ENCODE measurements at places on chromosomes 5 and 9.
A peak's percentile ranks its signal among the peaks of the same experiment; 100 is the strongest.

GRCh38 chr9:114058688-114059046 lies 19.4 kb downstream of the AMBP start:
- no peak for DNase-seq

DNA sequence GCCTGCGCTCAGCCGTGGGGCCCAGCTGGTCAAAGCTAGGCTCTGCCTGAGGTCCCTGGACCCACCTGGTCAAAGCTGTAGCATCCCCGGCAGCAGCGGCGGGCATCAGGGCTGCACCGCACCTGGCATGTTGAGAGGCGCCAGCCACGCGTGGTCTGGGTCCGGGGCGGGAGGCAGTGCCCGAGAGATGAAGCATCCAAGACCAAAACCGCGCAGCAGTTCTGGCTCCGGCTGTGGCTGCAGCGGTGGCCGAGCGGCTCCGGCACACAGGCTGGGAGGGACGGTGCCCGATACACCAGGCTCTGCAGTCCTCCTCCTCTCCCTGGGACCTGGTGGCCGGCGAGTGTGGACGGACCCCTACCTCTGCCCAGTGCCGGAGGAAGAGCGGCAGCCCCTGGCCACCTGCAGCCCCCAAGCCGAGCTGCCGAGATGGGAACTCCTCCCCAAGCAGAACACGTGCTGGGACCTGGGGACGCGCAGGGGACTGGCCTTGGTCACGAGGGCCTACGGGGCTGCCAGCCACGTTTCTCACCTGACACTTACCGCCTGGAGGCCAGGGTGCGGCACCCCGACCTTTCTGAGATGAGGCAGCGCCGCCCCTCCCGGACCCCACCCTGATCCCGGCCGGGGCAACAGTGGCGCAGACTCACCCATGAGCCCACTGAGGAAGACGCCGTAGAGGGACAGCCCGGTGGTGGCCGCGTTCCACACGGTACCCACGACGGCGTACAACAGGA lies 33.0 kb downstream of the SLC9A3 start:
- DNase-seq: no peak

DNA sequence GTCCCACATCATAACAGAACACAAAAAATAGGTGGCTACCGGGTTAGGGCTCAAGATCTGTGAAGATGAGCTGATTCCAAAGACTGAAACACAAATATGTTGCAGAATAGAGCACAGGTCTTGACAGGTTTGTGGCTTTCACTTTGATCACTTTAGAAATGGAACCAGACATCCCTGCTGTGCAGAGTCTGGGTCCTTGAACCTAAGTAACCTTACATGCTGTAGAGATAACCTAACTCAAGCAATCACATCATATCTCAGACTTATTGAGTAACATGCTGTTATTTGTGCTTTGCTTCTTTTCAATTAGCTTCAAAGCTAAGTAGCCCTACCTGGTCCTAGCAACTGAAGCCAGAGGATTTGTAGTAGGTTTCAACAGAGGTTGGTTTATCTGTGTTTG lies 24.3 kb downstream of the FBXW2 start:
- no peak for DNase-seq

DNA sequence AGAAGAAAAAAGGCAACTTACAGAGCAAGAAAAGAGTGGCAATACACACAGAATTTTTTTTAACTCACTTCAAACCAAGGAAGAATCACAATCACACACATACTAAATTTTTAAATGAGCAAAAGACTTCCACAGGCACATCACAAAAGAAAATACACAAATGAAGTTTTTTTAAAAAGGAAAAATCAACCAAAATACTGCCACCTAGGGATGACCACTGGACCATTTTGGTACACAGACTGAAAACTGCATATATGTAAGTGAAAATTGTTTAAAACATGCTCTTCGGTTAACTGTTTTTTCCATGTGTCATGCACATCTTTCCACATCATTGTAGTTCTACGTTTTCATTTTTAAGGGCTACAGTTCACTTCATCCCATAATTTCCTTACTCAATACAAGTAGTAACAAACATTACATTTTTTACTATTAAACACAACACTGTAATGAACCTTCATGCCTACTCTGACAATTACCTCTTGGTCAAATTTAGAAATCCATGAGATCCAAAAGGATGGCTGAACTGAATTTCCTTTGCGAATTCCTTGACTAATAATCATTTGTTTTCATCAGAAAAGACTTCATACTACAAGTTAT lies 79.0 kb downstream of the FBXW11 start:
- DNase-seq: no peak

DNA sequence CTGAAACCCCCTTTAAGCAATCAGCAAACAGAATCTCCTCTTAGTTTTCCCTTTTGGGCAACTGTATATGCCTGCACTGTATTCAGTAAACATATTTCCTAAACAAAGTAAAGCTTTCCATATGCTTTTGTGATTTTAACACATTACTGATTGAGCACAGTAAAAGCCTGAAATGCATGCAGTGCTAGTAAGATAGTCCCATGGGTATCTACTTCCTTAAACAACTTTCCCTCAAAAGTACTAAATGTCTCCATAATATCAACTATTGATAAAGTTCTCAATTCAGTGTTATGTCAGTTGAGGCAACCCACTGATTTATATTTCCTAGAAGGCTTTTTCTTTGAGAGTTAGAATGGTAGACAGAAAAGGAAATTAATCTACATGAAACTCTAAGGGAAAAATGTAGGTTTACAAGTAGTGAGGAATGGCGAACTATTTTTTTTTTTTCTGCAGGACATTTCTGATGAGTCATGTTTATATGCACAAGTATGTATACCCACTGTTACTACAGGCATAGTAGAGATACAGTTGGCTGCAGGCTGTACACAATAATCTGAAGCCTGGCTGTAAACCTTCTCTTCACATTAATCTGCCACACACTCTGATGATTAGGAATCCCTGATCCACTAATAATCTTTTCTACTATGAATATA lies 31.2 kb upstream of the CEP120 start:
- no peak for DNase-seq

GRCh38 chr5:135631391-135631790 lies 52.6 kb upstream of the CXCL14 start:
- no peak for DNase-seq

DNA sequence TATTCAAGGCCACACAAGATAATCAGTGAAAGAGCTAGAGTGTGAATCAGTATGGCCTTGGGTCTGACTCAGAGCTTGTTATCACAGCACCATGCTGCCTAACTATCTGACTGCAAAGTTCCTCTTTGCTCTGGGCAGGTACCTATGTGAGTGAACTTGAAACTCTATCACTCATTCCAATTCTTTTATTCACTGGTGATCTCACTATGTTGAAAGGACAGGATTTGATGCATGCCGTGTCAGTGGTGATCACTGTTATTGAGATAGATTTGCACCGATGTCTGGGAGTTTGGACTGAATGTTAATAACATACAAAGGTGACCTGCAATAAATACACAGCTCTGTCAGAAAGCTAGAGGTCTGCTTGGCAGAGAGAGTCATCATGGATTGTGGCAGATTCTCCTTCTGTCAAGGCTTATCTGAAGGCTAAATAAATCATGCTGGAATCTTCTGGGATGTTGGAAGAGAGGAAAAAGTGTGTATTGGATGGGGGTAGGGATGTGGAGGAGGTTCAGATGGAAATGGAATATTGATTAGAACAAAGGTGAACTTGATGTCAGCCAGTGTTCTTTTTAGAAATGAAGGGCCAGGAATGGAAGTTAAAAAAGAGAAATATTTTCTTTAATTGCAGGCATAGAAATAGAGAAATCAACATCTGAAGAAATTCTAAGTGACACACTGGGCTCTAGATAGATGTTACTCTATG lies 91.8 kb upstream of the TNC start:
- DNase-seq: no peak

- no peak for DNase-seq
Measured at GRCh38 chr5:159928122-159928909, 12.0 kb downstream of the ADRA1B start.

DNA sequence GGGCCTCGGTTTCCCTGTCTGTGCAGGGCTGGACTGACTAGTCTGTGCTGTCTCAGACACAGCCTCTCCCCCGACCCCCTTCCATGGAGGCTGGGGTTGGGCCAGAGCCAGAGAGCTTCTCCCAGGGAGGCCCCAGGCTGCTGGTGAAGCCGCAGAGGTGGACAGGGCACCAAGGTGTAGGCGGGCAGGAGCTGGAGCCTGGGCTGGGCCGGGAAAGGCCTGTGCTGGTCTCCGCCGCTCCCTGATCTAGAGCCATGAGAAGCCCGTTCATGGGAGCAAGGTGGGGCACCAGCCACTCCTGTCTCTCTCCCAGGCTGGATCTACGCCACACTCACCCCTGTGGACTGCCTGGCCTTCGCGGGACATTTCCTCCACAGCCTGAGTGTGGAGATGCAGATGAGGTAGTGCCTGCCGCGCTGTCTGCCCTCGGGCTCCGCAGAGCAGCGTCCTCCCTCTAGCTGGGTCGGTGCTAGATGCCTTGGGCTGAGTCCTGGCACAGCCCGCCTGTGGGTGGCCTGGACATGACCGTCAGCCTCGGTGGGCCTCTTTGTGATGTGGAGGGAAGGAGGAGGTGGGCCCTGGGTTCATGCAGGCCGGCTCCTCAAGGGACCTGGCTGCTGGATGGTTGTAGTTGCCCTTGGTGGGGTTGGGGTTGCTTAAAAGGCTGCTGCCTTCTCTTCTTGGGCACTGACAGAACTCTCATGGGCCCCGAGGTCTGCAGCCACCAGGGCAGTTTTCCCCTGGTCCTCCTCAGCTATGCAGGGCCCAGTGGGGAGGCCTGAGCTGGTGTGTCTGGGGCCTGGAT lies 79.4 kb downstream of the PHF2 start:
- peak; percentile 14 for DNase-seq

DNA sequence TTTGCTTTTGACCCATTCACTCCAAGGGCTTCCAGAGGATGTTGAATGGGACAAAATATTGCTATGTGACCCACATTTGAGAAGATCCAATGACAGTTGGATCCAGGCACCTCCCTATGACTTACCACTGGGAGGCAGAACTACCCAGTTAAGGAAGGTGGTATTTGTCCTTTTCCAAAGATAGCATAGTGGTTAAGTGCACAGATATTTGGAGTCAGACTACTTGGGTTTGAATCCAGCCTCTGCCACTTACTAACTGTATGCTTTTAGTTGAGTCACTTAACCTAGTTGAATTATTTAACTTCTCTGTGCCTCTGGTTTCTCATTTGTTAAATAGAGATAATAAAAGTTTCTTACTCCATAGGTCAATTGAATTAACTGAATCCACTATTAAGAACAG lies 74.5 kb upstream of the PALM2AKAP2 start:
- no peak for DNase-seq

DNA sequence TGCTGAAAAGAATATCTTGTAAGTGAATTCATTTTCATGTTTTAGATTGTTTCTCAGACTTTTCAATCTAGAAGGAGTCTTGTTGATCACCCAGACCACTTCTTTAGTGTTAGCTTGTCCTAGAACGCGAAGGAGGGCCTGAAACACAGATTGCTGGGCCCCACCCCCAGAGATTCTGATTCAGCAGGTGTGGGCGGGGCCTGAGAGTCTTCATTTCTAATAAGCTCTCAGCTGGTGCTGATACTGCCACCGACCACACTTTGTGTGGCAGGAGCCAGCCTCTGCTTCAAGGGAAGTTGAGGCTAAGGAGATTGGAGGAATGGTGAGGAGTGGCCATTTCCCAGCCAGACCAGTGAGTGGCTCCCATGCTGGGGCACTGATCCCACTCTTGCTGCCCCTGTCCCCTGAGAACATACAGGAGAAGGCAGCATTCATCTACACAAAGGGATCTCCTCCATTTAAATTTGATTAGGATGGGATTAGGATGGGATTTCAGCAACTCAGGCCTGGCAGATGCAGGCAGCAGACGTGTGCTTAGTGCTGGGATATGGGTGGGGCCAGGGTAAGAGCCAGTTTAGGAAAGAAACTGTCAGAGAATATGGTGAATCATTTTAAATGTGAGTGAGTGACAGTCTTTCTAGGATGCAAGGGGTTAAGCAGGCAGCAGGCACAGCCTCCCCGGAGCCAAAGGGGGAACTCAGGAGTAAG lies 35.9 kb downstream of the ZNF618 start:
- no peak for DNase-seq

DNA sequence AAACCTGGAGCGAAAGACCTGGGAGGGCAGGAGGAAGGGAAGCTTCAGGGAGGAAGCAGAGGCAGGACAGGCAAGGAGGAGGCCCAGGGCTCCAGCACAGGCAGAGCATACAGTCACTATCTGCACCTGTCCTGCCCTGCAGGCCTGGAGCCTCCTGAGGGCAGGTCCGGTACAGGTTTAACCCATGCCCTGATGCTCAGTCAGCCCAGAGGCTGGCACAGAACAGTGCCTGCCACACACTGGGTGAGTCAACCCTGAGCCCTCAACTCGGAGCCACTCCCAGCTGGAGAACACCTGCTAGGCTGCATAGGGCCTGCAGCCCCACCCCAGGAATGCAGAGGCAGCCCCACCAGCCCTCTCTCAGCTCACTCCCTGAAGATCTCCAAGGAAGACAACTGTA lies 161.5 kb upstream of the PHYKPL start:
- peak; percentile 18 for DNase-seq

GRCh38 chr5:148909040-148909439 lies 82.6 kb downstream of the ADRB2 start:
- DNase-seq: no peak

DNA sequence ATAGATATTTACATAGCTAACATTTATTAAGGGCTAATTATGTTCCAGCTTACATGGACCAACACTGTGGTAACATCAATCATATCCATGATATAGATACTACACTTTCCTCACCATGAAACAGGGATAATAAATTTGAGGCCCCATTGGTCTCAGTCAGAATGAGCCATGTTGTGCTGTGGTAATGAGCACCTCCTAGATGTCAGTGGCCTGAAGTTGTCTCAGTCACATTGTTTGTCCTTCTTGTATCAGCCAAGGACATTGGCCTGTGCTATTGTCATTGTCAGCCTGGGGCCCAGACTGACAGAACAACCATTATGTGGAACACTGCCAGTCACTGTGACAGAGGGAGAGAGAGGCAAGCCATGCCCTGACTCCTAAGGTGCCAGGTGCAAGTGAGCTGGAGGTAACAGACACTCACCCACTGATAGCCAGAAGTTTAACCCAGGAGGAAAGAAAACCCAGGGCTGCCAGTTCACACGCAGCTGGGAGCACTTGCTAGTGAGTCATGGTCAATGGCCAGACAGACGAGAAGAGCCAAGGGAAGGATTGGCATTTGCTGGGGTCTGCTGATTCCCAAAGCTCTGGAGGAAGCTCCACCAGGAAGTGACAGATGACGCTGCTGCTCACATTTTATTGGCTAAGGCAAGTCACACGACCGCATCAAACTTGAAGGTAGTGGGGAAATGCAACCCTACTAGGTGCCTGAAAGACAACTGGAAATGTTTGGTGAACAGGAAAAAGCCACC lies 224.2 kb downstream of the MELK start:
- DNase-seq: no peak
